Suprapubic skin (tissue), 4 donors: ENCODE measurements at places on chromosomes 16 and 17.

- DNase-seq = no peak
Measured at GRCh38 chr16:80993834-80994233, 12.9 kb downstream of the CMC2 start.

- DNase-seq = no peak
Measured at GRCh38 chr16:85750827-85751697, at the start of gene C16orf74. C16orf74 (minus strand) TSS chr16:85751096; CDS start chr16:85735217, 15,879 bp downstream.

GRCh38 chr17:4854111-4854681 is 21.1 kb downstream of the MINK1 start:
- no peak for DNase-seq

GRCh38 chr17:39001703-39002637 is 34.8 kb upstream of the FBXO47 start:
- peak; percentile 91 for DNase-seq

GRCh38 chr17:2688351-2689342 is 22.9 kb downstream of the CLUH start:
- peak; percentile 67 for DNase-seq

- DNase-seq = no peak
Measured at GRCh38 chr17:59420901-59421300, 89.4 kb downstream of the YPEL2 start.

DNA sequence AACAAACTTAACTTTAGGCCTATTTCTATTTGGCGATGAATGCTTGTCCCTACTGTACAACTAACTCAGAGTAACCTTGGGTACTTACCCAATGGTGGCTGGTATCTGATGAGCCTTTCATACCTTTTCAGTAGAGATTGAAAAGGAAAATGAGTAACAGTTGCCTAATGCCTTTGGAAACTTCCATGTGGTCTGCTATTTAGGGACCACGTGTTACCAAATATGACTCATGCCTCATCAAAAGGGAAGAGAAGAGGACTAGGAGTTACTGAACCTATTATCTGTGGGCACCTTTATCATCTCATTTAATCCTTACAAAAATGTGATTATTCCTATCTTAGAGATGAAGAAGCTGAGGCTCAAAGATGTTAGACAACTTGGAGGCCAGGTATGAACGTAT is 8.1 kb downstream of the MYOCD start:
- no peak for DNase-seq

- no peak for DNase-seq
Measured at GRCh38 chr16:76531236-76531635, 254.0 kb downstream of the CNTNAP4 start.

- DNase-seq = peak; percentile 94
Measured at GRCh38 chr17:3892095-3892998, 506 bp downstream of the CAMKK1 start.

- no peak for DNase-seq
Measured at GRCh38 chr16:62549875-62550274, 513.6 kb upstream of the CDH8 start.

GRCh38 chr16:1709356-1709755 is 3.4 kb downstream of the MAPK8IP3 start:
- DNase-seq = no peak

DNA sequence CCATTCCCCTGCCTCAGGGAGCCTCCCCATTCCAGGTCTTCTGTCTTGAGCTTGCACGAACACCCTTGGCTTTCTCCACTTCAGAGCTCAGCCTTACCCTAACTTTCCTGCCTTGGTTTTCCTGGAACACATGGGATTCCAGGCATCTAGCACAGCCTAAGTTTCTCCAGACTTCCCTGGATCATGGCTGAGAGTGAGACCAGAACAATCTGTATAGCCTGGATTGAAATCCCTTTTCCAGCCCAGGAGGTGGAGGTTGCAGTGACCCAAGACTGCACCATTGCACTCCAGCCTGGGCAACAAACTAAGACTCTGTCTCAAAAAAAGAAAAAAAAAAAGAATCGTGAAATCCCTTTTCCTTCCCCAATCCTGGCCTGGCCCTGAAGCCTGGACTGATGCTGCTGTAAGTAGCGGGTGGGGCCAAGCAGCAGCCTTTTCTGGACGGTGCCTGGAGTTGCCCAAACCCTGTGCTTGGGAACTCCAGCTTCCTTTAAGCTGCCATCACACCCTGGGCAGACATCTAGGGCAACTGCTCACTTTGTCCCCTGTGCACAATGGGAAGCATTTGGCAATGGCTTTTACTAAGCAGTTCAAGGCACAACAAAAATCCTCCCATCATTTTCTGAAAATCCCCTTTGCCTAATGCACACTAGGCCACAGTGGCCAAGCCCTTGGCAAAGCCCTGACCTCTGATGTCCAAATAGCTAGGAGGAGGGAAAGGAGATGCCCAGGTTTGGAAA is 12.0 kb upstream of the SLC16A5 start:
- DNase-seq = no peak

DNA sequence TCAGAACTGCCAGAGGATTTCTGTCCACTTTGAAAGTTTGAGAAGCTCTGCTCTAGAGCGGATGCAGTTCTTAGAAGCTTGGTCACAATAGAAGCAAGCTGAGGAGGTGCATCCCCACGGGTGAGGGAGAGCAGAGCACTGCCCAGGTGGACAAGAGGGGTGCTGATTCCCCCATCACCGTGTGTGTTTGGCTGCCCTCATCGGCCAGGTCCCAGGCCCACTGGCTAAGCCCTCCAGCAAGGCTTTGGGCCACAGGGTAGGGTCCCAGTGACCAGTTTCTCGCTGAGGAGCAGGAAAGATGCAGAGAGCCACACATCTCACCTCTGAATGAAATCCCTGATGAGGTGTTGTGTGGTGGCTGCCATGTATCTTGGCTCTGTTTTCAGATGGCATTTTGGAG is 26.9 kb downstream of the NMT1 start:
- DNase-seq = no peak

DNA sequence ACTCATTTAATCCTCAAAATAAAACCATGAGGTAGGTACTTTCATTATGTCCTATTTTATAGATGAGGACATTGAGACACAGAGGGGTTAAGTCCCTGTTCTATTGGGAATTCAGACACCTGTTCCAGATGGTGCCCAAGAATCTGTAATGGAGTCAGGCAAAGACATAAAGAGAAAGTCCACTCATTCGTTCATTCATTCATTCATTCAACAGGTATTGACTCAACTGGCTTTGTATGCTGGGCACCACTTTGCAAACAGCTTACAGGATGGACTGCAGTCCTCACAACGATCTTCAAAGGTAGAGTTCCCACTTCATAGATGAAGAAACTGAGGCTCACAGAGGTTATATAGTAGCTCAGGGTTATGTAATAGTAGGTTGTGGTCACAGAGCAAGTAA is 47.9 kb upstream of the TAC4 start:
- no peak for DNase-seq

DNA sequence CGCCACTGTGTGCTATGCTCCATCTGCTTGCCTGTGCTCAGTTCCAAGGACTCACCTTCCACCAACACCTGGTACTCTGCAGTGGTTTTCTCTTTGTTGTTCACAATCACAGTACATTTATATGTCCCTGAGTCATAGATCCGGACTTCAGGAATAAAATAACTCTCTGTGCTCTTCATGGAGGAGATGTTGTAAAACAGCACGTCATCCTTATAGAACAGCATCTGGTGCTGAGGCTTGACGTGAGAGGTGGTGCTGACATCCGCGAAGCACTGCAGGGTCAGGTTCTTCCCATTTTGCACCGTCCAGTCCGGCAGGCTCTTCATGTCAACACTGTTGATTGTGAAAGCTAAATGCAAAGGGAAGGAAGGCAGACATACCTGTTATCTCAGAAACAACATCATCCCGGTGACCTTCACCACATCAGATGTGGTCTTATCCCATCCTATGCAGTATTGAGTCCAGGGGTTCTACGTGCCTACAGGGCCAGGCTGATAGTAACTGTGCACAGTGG is 12.8 kb downstream of the PECAM1 start:
- DNase-seq = no peak

DNA sequence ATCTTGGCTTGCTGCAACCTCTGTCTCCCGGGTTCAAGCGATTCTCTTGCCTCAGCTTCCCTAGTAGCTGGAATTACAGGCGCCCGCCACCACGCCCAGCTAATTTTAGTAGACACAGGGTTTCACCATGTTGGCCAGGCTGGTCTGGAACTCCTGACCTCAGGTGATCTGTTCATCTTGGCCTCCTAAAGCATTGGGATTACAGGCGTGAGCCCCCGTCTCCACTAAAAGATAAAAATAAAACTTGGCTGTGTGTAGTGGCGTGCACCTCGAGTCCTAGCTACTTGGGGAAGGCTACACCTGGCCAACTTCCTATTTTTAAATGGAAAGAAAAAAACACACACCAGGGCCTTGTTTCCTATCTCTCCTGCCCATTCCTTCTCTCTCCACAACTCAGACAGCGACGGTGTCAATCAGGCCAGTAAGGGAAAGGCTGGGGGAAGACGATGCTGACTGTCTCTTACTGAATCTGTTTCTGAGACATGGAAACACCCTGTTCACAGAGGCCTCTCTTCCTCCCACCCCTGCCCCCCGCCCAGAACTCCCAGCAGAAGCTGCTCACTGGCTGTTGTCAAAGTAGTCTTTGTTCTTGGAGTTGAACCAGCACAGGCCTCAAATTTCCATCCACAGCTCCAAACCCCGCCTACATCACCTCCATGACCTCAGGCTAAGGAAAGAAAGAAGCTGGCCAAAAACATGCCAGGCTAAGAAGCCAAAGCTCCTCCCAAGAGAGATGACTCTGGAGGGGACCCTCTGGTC is 96.6 kb downstream of the NXN start:
- DNase-seq = no peak
